ENCODE measurements at places on chromosomes 4 and X.

- no peak for DNase-seq
These were observed at the start of gene KCND1 for GRCh38 chrX:48971249-48972219. TSS of gene KCND1 (minus strand) at chrX:48971844. CDS start at chrX:48970271, 1,573 bp downstream.

DNA sequence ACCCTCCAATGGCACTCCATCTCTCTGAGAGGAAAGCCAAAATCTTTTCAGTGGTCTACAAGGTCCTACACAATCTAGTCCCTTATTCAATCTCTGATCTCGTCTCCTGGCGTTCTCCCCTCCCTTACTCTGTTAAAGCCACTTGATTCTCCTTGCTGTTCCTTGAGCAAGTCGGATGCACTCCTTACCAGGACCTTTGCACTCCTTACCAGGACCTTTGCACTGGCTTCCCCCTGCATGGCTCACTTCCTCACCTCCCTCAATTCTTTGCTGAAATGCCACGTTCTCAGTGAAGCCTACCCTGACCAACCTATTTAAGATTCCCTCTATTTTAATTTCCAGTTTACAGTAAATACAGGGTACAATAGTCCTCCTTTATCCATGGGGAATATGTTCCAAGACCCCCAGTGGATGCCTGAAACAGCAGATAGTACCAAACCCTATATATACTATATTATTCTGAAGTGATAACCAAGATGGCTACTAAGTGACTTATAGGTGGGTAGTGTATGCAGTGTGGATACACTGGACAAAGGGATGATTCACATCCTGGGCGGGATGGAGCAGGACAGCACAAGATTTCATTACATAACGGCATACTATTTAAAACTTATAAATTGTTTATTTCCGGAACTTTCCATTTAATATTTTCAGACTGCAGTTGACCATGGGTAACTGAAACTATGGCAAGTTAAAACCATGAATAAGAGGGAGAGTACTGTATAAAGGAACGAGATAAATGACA lies 6.5 kb upstream of the DLG3 start:
- no peak for DNase-seq

GRCh38 chr4:64642936-64643335 lies 233.7 kb upstream of the TECRL start:
- no peak for DNase-seq

DNA sequence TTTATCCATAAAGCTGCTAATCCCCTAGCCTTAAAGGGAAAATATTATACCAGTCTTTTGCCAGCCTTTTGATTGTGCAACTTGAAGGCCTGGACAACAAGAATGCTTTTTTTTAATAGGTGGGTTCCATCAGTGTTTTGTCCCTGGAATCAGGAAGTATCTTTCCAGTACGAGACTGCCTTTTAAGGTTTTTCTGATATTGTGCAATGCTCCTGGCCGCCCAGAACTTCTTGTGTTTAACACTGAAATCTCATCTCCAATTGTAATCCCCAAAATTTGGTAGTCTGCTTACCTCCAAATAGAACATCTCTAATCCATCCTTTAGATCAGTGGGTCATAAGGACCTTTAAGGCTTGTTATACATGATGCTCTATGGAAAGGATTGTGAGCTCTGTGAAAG lies 256.7 kb downstream of the NAF1 start:
- no peak for DNase-seq

Data from neuronal stem cell (in vitro differentiated cells).